Thoracic aorta (tissue), 2 donors: ENCODE measurements at places on chromosomes 7 and 10. TPM values are rescaled to one million over a fixed set of nuclear protein-coding genes. Genes with fewer than 3 reads are reported as not detected.
A peak's percentile ranks its signal among the peaks of the same experiment; 100 is the strongest.

The BAIAP2L1 gene
- 0.63 TPM for total RNA-seq

The PDLIM1 gene
- total RNA-seq = 109 TPM

The KLF6 gene
- 201 TPM for total RNA-seq

The AGAP6 gene
- 18.8 TPM for total RNA-seq

The UTF1 gene
- not detected for total RNA-seq

The CABCOCO1 gene
- total RNA-seq = not detected

The CDHR1 gene
- 0.14 TPM for total RNA-seq

The LRRC17 gene
- total RNA-seq = 24.6 TPM

The ADRB1 gene
- 0.27 TPM for total RNA-seq

The C10orf53 gene
- not detected for total RNA-seq

The SPDYE3 gene
- not detected for total RNA-seq

The PVRIG gene
- not detected for total RNA-seq

The RBP4 gene
- 23.1 TPM for total RNA-seq

The LRRC4 gene
- 2.2 TPM for total RNA-seq

The RHOBTB1 gene
- total RNA-seq = 19.6 TPM

The KNDC1 gene
- total RNA-seq = 0.14 TPM

The SFMBT2 gene
- 8.5 TPM for total RNA-seq

The MARVELD1 gene
- total RNA-seq = 85.0 TPM

The PAPOLB gene
- total RNA-seq = 1.1 TPM

The ENKUR gene
- total RNA-seq = not detected

DNA sequence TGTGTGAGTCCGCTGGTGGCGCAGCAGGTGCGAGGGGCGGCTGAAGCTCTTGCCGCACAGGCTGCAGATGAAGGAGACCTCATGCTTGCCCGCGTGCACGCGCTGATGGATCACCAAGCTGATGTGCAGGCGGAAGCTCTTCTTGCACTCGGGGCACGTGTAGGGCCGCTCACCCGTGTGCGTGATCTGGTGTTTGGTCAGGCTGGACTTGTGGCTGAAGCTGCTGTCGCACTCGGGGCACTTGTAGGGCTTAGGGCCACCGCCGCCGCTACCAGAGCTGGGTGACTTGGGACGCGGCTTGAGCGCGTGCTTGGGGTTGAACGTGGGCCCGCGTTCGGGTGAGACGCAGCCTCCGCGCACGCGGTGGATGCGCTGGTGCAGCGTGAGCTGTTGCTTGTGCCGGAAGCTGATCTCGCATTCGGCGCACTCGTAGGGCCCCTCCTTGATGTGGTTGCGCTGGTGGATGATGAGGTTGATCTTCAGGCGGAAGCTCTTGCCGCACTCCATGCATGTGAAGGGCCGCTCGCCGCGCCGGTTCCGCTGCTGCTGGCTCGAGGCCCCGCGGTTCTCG lies 28.7 kb downstream of the ZNF777 start:
- no peak for DNase-seq

- no peak for DNase-seq
Observed at GRCh38 chr10:86077271-86077670, 289.3 kb downstream of the GRID1 start.

DNA sequence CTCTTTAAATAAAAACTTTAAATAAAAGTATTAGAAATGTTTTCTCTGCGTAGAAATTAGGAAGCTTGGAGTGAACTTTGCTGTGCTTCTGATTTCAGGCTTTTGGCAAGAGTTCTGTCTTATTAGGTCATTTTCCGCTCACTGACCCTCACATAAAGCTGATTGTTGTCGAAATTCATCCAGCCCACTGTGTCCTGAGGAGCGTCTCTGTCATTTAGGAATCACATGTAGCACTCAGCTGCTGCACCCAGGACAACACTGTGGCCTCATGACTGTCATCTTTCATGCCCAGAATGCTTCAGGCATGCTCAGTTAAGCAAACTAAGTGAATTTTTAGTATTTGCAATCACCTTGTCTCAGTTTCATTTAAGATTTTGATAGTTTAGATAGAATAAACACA lies 57.8 kb upstream of the MSRB2 start:
- no peak for DNase-seq

- no peak for DNase-seq
Observed at GRCh38 chr7:98753989-98754479, 115.8 kb downstream of the TMEM130 start.

- DNase-seq = no peak
Observed at GRCh38 chr10:110790913-110791506, 80.7 kb upstream of the PDCD4 start.

DNA sequence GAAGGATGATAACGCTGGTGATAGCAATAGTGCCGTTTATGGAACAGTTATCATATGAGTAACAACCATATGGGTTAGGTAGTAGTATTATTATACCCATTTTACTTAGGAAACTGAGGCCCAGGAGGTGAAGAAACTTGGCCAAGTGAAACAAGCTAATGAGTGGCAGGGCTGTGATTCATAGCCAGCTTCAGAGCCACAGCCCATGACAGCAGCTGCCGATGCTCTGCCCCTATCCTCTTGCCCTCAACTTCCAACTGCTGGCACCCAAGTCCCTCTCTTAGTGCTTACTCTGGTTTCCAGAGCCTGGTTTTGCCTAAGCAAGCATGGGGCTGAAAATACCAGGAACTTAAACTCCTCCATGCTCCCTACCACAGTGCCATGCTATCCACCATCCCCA lies 12.3 kb downstream of the SH3PXD2A start:
- DNase-seq = no peak

- no peak for DNase-seq
Observed at GRCh38 chr10:76133597-76134255, 702.3 kb downstream of the LRMDA start.

GRCh38 chr10:127612-128432 lies 7.4 kb upstream of the ZMYND11 start:
- no peak for DNase-seq

- no peak for DNase-seq
Observed at GRCh38 chr10:113177156-113177935, 227.3 kb downstream of the TCF7L2 start.

GRCh38 chr10:62981096-62981495 lies 152.0 kb upstream of the NRBF2 start:
- no peak for DNase-seq

DNA sequence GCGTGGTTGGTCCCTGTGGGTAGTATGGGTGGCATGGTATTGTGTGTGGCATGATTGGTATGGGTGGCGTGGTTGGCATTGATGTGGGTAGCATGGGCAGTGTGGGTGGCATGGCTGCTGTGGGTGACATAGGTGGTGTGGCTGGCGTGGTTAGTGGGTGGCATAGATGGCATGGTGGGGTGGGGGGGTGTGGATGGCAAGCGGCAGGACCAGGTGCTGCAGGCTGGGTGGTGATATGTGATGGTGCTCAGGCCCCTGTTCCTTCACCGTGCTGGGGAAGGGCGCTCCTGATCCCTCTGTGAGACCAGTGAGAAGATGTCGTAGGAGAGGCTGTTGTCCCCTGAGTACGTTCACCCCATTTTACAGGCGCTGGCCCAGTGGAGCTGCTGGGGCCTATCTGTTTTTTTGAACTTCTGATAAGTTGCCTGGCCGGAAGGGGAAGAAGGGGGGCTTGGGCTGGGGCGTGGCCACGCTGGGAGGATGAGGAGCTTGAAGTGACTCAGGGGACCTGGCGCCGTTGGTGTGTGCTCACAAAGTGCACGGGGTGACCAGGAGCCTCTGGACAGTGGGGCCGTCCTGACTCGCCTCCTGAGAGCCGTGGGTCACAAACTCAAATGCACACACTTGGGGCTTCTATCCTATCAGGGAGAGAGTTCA lies 17.5 kb downstream of the INPP5A start:
- no peak for DNase-seq

DNA sequence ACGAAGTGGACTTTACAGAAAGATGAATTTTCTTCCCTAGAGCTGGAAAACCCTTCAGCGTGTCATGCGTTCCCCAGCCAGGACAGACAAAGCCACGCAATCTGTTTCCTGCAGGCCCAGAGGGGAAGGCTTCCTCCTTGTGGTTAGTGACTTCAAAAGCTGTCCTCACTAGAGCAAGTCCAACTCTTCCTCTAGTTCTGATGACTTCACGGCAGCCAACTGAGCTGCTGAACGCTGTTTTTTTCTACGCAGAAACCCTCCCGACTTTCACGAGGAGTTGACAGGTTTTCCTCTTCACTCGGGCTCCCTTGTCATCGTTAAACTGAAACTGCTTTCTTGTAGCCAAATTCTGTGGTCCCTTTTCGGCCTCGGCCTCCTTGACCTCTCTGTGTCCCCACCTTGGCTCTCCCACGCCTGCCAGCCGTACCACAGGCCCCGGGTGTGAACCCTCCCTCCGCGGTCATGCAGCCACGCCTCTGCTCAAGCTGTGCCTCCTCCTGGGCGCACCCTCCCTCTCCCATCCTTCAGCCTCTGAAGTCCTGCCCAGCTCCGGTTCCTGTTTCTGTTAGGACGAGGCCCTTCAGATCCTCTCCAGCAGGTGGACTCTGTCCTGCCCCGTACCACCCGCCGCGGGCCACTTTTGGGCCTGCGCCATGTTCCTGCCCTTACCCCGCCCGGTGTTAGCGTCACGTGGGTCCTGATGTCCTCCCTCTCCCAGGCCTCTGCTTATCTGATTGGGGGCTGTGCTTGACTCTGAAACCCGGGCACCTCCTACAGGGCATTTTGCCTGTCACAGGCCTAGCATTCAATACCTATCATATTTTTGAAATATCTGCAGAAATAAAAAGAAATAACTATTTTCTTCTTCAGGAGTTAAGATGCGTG lies 39.3 kb downstream of the CUX1 start:
- DNase-seq = peak; percentile 60

- DNase-seq = no peak
Observed at GRCh38 chr7:3156508-3156907, 112.8 kb upstream of the CARD11 start.

DNA sequence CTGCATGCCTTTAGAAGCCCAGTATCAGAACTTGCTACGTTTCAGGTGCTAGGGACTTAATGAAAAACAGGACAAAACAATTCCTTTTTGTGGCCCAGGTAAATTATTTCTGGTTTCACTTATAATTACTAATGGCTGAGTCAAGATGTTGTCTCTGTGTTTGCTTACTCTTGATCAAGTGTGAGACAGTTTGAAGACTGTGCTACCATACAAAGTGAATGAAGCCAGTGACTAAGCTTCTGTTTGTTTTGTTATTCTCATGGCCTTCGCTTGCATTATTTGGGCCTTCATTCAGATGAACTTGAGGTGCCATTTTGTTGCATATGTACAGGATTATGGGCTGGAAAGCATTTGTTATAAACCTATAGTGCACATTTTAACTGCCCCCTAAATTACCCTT lies 17.9 kb downstream of the SMNDC1 start:
- DNase-seq = no peak

GRCh38 chr10:34861293-34862021 lies 46.4 kb upstream of the PARD3 start:
- no peak for DNase-seq

GRCh38 chr10:114754445-114755320 lies 66.9 kb upstream of the FHIP2A start:
- DNase-seq = no peak

DNA sequence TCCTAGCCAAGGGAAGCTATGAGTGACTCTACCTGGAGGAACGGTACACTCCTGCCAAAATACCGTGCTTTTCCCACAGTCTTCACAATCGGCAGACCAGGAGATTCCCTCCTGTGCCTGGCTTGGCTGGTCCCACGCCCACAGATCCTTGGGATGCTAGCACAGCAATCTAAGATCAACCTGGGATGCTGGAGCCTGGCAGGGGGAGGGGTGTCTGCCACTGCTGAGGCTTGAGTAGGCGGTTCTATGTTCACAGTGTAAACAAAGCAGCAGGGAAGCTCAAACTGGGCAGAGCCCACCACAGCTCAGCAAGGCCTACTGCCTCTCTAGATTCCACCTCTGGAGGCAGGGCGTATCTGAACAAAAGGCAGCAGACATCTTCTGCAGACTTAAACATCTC lies 295.3 kb downstream of the ELMO1 start:
- no peak for DNase-seq

GRCh38 chr10:22427101-22427500 lies 81.8 kb downstream of the SPAG6 start:
- no peak for DNase-seq

GRCh38 chr7:101121991-101122932 lies 4.6 kb upstream of the SERPINE1 start:
- peak; percentile 93 for DNase-seq

DNA sequence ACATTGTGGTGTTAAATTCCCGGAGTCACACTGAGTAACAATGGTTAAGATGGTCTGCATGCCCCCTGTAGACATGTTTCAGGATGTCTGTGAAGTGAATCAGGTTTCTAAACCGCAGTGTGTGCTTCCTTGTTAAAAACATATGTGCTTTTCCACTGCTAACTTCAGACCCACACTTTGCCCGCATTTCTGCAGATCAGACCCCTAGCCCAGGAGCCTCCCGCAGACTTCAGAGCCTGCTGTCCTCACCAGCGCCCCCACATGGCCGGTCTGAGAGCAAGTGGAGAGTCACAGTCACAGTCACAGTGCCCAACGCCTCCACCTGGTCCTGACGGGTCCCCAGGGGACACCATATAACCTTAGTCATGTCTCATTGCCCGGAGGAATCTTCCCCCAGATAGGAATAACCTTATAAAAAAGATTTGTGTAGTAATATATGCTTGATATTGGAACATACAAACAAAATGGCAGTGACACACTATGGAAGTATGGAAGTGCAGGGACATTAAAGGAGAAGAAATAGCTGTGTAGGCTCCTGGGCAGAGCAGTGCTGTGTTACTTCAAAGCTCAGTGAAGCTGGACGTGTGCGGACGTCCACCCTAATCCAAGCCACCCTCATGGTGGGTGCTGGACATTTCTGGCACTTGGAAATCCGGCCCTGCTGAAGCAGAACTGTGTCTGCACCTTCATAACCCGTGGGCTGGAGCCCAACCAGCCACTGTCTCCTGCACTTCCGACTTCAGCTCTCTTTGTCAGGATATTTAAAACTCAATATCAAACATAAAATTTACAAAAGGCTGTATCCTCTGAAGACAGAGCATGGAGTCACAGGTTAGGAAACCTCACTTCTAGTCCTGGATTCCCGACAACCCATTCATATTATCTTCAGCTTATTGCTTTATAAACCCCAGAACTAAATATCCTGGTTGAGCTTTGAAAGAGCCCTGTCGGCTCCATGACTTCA lies 29.0 kb downstream of the GSTO2 start:
- no peak for DNase-seq

- no peak for DNase-seq
Observed at GRCh38 chr7:28315565-28316410, 96.5 kb upstream of the CREB5 start.

GRCh38 chr7:76998285-76998589 lies 33.9 kb downstream of the SPDYE17 start:
- DNase-seq = no peak

- no peak for DNase-seq
Observed at GRCh38 chr7:424301-424935, 95.2 kb downstream of the PDGFA start.

GRCh38 chr10:26407406-26407969 lies 30.7 kb upstream of the APBB1IP start:
- no peak for DNase-seq

- DNase-seq = no peak
Observed at GRCh38 chr10:89302625-89303024, 779 bp downstream of the IFIT2 start.

DNA sequence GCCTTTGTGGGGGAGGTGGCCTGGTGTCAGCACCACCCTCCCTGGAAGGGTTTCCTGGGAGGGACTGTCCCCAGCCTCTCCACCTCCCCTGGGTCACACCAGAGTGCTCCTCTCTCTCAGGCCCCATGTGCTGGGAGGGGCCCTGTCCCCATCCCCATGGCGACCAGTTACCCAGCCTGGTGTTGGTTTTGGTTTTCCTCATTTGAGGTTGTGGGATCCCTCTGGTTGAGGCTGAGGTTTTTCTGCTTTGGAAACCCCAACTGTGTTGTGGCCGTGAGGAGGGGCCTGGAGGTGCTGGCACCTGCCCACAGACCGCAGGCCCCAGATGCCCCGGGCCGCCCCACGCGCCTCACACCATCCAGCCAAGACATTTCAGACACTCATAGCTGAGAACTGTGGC lies 106.3 kb downstream of the GRK5 start:
- no peak for DNase-seq
